Foreskin fibroblast (primary cell): ENCODE measurements at places on chromosomes 4 and X.

- DNase-seq, result peak; percentile 23
Observed at GRCh38 chr4:29423836-29424721, 1296.1 kb upstream of the PCDH7 start.

GRCh38 chrX:123274796-123275195, 90.7 kb downstream of the GRIA3 start:
- DNase-seq, result no peak

- no peak for DNase-seq
Observed at GRCh38 chr4:121353213-121353612, 27.6 kb downstream of the QRFPR start.

- no peak for DNase-seq
Observed at GRCh38 chrX:19883878-19884277, 3.5 kb downstream of the SH3KBP1 start.

- peak; percentile 89 for DNase-seq
Observed at GRCh38 chr4:156476359-156476758, 495.2 kb downstream of the PDGFC start.

- no peak for DNase-seq
Observed at GRCh38 chr4:37157476-37158167, 86.9 kb upstream of the NWD2 start.

DNA sequence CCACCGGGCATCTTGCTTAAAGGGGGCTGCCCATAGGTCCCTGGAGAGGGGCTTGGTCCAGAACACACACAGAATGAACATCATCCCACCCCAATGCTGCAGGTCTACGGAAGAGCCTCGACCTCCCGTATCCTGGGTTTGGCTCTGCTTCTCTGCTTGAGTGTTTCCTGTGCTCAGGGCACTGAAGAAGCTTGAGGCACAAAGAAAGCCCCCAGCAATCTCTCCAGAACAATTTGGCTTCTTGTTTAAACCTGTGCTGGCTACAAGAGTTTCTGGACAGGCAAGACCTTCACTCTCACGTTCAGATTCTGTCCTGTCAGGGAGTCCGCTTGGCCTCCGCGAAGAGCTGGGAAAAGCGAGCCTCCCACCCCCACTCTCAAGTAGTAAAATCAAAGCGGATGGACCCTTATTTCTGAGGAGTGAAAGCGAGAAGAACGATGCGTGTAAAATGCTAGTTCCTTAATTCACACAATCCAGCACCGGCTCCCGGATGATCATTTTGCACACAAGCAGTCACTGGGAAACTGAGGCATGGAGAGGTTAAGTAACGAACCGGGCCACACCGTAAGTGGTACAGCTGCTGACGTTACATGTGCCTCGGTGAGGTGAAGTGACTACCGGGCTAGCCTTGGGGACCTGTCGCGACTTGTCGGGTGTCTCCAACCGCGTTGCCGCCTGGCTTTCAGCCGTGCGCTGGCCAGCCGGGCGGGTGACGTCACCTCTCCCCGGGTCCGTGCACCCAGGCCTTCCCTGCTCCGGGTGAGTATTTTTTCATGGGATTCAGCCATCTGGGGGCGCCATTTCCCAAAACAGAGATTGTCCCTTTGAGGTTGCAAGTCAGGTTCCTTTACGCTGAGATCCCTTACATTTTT, 3.1 kb upstream of the SFRP2 start:
- DNase-seq, result peak; percentile 49

- no peak for DNase-seq
Observed at GRCh38 chr4:163618845-163619244, 124.4 kb downstream of the TMA16 start.

- DNase-seq, result peak; percentile 8
Observed at GRCh38 chrX:155094468-155095061, 23.3 kb downstream of the BRCC3 start.

GRCh38 chr4:83947830-83948193, 411.9 kb downstream of the GPAT3 start:
- no peak for DNase-seq

GRCh38 chr4:76301068-76301774, 5.3 kb upstream of the STBD1 start:
- DNase-seq, result peak; percentile 84

- no peak for DNase-seq
Observed at GRCh38 chrX:154751203-154751668, 359 bp upstream of the GAB3 start.

DNA sequence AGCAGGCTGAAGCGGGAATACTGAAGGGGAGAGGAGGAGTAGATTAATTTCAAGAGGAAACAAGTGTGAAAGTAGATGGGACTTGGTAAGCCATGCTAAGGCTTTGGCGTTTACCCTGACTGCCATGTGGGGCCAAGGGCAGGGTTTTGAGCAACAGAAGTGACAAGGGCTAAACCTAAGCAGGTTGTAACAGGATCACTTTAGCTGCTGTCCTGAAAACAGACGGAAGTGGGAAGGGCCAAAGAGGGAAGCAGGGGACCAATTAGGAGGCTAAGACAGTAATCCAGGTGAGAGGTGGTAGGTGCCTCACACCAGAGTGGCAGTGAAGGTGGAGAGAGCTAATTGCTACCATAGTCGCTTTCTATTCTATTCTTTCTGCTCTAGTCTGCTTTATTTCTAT, 166.5 kb downstream of the PJA1 start:
- DNase-seq, result no peak

GRCh38 chr4:89279385-89279784, 28.2 kb downstream of the GPRIN3 start:
- DNase-seq, result no peak

- no peak for DNase-seq
Observed at GRCh38 chr4:90281541-90282355, 154.6 kb downstream of the CCSER1 start.

DNA sequence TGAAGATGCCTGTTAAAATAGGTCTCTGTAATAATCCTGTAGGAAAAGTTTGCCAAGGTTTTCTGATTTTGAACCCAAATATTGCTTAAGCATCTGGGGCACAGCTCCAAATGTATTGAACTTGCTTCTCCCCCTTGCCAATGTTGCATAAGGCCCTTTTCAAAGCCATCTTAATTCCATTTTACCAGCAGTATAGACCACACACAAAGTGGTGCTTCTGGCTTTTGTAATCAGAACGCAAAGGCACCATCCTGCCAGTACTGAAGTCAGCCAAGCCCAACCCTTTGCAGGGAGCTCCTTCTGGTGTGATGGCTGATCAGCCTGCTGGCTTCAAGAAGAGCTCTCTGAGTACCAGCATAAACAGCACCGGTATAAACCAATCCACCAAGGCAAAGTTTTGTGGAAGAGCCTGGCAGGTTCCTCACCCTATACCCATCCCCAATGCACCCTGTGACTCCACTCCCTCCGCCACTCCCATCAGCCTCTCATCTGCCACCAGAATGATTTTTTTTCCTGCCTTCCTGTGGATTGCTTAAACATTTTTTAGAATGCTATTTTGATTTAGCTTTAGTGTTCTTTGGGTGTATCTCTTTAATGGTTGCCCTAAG, 39.2 kb upstream of the USP9X start:
- peak; percentile 32 for DNase-seq

- DNase-seq, result no peak
Observed at GRCh38 chrX:68049466-68049865, 383.8 kb downstream of the OPHN1 start.

DNA sequence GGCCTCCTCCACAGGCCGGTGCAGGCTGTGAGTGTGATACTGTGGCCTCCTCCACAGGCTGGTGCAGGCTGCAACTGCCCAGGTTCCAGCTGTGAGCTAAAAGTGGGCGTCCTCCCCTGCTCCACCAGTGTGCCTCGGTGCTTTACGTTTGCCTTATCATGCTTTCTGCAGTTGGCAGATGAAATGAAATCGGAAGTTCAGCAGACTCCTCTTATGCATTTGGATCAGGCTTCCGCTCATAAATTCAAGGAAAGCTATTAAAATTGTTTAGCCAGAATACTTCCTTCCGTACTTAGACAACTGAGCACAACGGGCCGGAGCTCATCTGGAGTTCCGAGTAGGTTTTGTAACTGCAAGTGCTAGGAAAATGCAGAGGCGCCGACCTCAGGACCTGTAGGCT, 12.0 kb downstream of the CYP4V2 start:
- peak; percentile 20 for DNase-seq

- peak; percentile 77 for DNase-seq
Observed at GRCh38 chrX:1392376-1393068, 609 bp upstream of the SLC25A6 start.

DNA sequence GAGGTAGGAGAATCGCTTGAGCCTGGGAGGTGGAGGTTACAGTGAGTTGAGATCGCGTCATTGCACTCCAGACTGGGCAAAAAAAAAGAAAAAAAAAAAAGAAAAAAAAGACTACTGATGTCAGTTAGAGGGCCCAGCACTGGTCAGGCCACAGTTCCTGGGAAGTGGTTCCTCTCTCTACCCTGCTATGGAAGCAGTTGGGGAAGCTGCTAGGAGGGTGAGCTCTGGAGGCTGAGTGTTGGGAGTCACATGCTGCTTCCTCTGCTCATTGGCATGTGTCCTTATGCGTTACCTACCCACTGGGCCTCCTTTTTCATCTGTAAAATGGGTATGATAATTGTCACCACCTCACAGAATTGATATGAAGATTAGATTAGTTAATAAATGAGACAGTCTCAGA, 50.7 kb downstream of the SEPSECS start:
- DNase-seq, result no peak

- DNase-seq, result no peak
Observed at GRCh38 chr4:66023061-66023460, 352.8 kb upstream of the EPHA5 start.
